ENCODE measurements at places on chromosomes 4 and X.

DNA sequence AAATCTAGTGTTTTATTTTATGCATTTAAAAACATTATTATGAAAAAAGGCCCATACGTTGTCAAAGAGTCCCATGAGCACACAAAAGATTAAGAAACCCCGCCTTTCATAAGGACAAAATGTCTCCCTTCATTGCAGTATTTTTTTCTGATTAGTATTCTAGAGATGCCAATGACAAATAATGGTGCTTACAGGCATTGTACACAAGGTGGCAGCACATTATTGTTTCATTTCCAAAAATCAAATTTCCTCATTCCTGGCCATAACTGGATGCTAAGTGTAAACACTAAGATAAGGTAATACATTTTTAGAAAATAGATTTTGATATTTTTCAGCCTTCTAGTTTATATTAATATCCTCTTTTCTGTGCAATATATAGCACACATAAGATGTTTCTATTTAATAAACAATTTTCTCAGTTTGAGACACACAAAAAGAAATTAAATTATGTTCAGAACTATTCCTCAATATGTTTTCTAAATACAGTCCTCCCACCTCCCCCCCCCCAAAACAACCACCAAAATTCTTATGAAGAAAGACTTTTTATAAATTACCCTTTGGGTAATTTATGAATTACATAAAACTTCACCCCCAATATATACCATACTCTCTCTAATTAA, 47.7 kb downstream of the TIGD2 start:
- DNase-seq: no peak

- no peak for DNase-seq
Measured at GRCh38 chr4:138158746-138159297, 83.3 kb downstream of the SLC7A11 start.

DNA sequence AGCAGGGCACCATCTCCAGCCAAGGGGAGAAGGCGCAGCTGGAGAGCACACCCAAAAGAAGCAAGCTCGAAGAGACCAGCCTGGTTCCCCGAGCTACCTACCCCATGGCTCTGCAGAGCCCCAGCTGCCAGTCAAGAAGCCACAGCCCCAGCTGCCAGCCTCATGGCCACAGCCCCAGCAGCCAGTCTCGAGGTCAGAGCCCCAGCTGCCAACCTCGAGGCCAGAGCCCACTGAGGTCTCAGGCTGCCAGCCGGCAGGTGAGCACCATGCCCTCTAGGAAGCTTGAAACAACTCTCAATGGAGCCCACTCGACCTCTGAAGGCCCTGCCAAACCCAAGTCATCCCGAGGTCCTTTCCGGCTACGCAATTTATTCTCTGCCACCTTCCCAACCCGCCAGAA, 27.0 kb upstream of the PRPS1 start:
- DNase-seq: no peak

GRCh38 chr4:61185288-61185687, 14.8 kb upstream of the ADGRL3 start:
- no peak for DNase-seq

GRCh38 chr4:6727081-6727942, 11.3 kb downstream of the BLOC1S4 start:
- no peak for DNase-seq

DNA sequence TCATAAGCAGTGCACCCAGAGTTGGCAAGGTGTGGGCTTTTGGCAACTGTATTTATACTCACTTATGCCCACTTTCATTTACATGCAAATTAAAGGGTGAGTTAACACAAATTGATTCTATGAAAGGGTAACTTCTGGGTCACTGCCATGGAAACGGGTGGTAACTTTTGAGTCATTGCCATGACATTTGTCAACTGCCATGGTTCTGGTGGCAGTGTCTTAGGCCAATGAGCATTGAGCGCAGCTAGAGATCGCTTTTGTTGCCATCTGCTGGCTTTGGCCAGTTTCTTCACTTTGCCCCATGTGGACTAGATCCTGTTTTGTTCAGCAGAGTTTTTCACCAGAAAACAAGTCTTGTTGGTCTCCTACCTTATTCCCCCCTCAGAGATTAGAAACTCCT, 170.8 kb upstream of the NUDT6 start:
- DNase-seq: no peak

GRCh38 chrX:131762802-131763234, 218.9 kb downstream of the OR13H1 start:
- DNase-seq: no peak

- no peak for DNase-seq
Measured at GRCh38 chrX:41960142-41960541, 36.8 kb upstream of the CASK start.

DNA sequence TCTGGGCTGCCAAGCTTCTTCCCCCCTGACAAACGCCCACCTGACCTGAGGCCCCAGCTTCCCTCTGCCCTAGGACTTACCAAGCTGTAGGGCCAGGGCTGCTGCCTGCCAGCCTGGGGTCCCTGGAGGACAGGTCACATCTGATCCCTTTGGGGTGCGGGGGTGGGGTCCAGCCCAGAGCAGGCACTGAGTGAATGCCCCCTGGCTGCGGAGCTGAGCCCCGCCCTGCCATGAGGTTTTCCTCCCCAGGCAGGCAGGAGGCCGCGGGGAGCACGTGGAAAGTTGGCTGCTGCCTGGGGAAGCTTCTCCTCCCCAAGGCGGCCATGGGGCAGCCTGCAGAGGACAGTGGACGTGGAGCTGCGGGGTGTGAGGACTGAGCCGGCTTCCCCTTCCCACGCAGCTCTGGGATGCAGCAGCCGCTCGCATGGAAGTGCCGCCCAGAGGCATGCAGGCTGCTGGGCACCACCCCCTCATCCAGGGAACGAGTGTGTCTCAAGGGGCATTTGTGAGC, 37.0 kb downstream of the HTRA3 start:
- no peak for DNase-seq

- peak; percentile 44 for DNase-seq
Measured at GRCh38 chrX:153609917-153610835, 11.2 kb upstream of the CCNQ start.

DNA sequence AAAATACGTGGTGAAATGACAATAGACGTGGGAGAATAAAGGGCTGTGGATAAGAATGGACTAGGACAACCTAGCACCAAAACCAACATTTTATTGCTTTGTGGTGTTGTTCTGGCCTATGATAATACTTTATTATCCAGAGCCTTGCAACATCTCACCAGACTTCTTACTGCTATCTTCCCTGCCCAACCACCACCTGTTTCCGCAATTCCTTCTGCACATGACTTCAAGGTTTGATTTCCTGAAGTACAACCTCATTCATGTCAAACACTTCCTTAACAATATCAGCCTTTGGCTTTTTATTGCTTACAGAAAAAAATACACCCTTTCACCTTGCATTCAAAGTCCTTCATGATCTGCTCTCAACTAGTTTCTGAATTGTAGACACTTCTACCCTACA, 84.8 kb downstream of the RTL3 start:
- DNase-seq: no peak

- no peak for DNase-seq
Measured at GRCh38 chrX:136166221-136166855, 19.0 kb downstream of the FHL1 start.

GRCh38 chr4:155818639-155819038, 47.4 kb downstream of the ASIC5 start:
- no peak for DNase-seq

DNA sequence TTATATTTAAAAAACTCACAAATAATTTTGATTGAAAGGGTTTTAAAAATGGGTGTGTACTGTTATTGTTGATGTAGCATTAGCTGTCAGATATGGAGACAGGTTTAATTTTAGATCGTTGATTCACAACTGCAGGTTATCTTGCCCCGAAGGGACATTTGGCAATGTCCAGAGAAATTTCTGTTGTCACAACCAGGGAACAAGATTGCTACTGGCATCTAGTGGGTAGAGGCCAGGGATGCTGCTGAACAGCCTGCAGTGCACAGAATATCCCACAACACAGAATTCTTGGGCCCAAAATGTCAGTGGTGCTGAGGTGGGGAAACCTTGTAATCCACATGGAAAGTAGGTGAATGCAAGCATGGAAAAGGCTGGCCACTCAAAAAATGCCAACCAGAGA, 114.9 kb downstream of the MAGEB17 start:
- no peak for DNase-seq

GRCh38 chrX:44817029-44817428, 26.8 kb upstream of the DUSP21 start:
- no peak for DNase-seq

DNA sequence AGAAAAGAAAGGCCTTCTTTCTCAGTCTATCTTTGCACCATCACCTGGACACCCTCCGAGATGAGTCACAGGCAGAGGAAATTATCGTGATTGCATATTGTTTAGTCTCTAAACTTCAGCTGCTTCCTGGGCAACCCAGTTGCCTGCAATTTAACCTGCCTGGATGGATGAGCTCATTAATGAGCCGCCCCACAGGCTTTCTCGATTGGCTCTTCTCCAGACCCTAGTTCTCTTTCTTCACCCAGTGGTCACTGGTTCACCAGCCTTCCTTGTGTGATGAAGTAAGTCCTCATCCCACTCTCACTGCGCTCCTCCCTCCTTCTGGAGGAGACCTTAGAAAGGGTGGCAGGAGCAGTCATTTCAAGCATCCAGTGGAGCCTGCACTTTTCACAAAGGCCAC, 94.4 kb downstream of the SOWAHB start:
- no peak for DNase-seq

- DNase-seq: no peak
Measured at GRCh38 chr4:150010525-150011126, 67.6 kb upstream of the DCLK2 start.

GRCh38 chrX:17674601-17675000, 62.7 kb upstream of the SCML1 start:
- DNase-seq: no peak

DNA sequence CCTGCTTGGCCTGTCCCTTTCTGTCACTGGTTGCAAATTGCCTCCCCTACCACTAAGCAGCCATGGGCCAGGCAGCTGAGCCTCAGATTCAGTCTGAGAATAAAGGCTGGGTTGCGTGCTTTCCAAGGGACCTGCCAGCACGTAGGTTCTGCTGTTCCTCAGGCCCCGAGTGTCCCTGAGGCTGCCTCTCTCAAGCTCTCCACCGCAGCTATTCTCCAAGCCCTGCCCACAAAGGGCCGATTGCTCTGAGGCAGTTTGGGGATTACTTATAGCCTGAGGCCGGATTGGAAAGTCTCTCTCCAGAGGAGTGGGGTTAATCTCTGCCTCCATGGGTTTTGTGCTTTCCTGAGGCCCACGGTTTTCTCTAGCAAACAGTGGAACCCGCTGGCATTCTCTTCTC, 590.7 kb downstream of the BCOR start:
- no peak for DNase-seq

DNA sequence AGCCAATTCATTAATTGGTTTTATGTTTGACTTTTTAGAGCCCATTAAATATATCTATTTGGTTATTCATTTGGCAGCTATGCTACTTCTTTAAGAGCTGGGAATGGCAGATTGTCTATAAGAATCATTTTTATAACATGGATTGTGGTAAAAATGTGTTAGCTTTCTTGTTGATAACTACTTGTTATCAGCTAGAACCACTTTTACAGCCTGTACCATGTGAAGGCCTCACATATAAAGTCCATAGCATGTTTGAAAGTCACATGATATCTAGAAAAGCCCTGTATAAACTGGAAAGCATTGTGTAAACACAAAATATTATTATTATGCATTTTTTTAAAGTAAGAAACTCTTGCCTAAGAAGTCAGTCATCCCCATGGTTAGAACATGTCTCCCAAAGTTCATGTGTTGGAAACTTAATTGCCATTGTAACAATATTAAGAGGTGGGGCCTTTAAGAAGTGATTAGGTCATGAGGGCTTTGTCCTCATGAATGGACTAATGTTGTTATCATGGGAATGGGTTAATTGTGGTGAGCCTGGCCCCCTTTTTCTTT, 110.9 kb upstream of the BMP2K start:
- DNase-seq: no peak

DNA sequence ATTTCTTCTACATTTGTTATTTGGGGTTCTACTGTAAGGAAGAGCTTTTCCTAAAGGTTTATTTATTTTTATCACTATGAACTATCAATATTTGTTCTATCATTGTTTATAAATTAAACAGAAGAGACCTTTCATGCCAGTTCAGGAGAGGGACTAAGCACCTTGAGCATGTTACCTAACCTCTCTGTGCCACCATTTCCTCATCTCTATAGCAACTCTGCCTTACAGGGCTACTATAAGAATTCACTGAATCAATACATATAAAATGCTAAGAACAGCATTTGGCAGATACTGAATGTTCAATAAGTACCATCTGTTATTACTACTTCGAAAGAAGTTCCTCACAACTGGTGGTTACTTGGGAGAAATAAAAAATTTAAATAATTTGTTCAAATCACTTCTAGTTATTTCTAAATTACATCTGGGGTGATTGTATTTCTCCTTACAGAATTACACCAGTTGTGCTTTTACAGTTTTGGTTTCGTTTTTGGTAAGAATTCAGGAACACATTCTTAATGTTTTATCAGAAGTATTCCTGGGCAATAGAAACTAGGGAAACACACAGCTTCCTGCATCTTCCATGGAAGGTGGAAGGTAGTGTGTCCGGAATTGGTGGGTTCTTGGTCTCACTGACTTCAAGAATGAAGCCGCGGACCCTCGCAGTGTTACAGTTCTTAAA, 32.9 kb downstream of the EREG start:
- no peak for DNase-seq

DNA sequence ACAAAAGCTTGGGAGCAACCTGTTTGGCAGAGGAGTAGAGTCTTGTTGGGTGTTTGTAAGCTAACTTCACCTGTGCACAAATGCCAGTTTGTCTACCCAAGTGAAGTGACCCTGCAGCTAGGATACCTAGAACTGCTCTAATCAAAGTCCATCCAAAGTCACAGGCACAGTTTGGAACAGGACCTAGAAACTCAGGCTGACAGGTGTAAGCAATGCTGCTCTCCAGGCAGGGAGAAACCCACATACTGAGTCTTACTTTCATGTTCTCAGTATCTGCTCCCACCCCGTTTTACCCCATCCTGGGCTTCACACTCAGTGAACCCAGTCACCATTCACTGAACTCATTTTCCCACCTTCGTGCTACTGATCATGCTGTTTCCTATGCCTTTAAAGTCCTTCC, 40.3 kb downstream of the MAML3 start:
- no peak for DNase-seq

- no peak for DNase-seq
Measured at GRCh38 chr4:123449362-123449761, 52.8 kb downstream of the SPRY1 start.

- peak; percentile 53 for DNase-seq
Measured at GRCh38 chr4:184514121-184514988, 40.0 kb upstream of the IRF2 start.

- no peak for DNase-seq
Measured at GRCh38 chrX:12138361-12139313, at the start of gene FRMPD4. FRMPD4 (plus strand) TSS chrX:12138473; CDS start chrX:12138972, 499 bp downstream.

GRCh38 chr4:111639876-111640275, 505.4 kb upstream of the FAM241A start:
- DNase-seq: no peak
